ENCODE measurements at places on chromosomes 16 and 17.
A peak's percentile ranks its signal among the peaks of the same experiment; 100 is the strongest.

- DNase-seq, result no peak
Observed at GRCh38 chr17:82443465-82444283, 6.9 kb downstream of the CYBC1 start.

- no peak for DNase-seq
Observed at GRCh38 chr16:82248012-82248656, 78.1 kb upstream of the MPHOSPH6 start.

DNA sequence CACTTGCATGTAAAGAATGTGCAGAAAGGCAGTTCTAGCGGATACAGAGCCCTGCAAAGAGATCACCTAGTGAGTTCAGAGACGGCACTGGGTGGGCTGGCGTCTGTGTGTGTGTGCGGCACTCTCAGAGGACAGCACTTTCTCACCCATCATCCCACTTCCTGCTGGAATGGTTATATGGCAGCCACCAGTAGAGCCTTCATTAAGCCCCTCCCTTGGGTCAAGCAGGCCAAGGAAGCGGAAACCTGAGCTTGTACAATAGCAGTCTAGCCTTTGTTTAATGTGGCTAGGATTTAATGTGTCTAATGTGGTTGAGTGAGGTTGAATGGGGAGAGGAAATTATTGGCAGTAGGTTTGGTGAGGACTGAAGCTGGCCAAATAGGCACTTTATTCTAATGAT lies 88.3 kb upstream of the ELAC2 start:
- DNase-seq, result no peak

DNA sequence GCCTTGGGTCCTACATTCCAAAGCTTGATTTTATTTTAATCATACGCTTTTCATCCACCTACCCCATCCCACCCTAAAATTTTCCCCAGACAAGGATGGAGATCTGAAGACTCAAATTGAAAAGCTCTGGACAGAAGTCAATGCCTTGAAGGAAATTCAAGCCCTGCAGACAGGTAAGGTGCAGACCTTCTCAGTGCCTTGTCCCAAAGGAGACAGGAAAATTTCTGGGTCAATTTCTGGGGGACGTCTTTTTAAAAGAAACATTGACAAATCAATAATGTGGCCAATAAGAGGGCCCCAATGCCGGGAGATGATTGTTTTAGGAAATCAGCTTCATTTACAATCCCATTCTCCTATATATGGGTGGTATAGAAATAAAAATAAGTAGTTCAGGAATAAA lies 5.7 kb downstream of the CLEC3A start:
- DNase-seq, result no peak

- no peak for DNase-seq
Observed at GRCh38 chr17:77437017-77437416, 296.2 kb downstream of the SEC14L1 start.

GRCh38 chr16:66159987-66160386 lies 206.5 kb upstream of the CDH5 start:
- DNase-seq, result no peak

- no peak for DNase-seq
Observed at GRCh38 chr17:15971098-15971678, 26.3 kb downstream of the ADORA2B start.

- no peak for DNase-seq
Observed at GRCh38 chr16:79893445-79893844, 292.9 kb upstream of the MAF start.

GRCh38 chr16:74455619-74456289 lies 34.5 kb upstream of the CLEC18B start:
- DNase-seq, result peak; percentile 12

DNA sequence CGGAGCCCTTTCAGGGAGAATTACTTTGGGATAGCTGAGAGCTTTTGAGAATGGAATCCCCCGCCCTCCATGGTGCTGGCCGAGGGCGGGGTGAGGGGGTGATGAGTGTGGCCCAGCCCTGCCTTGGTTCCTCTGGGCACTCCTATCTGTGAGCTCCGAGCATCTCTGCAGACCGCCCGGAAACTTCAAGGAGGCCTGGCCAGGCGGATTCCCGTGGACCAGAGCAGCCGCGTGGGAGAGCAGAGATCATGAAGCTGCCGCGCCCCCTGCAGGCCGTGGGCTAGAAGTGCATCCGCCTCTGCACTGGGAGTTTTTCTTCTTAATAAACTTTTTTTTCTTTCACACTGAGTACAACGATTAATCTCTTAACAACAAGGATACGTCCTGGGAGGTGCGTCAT lies 392.9 kb upstream of the EEF2KMT start:
- no peak for DNase-seq

GRCh38 chr17:34885076-34885475 lies 76.2 kb downstream of the CCT6B start:
- DNase-seq, result no peak

GRCh38 chr17:42680331-42680808 lies 1.3 kb downstream of the CCR10 start:
- DNase-seq, result no peak
